Stimulated activated CD4-positive, alpha-beta T cell treated with anti-CD3 and anti-CD28 coated beads, Interleukin-4, amount 100 ng/mL, for 4 hours (primary cell): ENCODE measurements at places on chromosomes 4 and X.

DNA sequence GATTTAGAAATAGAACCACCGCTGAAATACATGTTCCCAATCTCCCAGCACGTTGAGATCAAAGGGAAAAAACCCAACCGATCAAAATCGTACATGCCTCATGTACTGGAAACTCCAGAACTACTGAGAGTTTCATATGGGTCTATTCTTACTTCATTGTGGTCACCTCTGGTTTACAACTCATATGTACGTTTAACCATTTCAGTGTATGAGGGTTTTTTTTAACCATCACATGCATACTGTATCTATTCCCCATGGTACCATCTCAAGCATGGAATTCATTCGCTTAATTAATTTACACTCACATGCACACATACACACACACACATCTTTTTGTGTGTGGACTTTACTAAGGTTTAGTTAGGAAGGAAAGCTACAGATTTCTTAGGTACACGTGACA, 46.0 kb upstream of the CLNK start:
- DNase-seq = no peak

DNA sequence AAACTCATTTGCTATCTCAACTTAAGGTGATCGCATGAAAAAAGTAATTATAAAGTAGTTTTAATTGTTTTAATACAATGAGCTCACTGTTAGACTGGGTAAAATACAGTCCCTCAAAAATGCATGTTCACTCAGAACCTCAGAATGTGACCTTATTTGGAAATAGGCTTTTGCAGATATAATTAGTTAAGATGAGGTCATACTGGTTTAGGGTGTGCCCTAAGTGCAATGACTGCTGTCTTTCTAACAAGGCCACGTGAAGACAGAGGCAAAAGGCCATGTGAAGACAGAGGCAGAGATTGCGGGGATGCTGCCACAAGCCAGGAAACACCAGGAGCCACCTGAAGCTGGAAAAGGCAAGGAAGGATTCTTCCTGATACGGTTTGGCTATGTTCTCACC, 262.1 kb downstream of the NKX6-1 start:
- no peak for DNase-seq

GRCh38 chr4:100357542-100357941, 160.3 kb downstream of the EMCN start:
- DNase-seq = no peak

GRCh38 chrX:38379088-38379487, 26.7 kb downstream of the OTC start:
- no peak for DNase-seq

DNA sequence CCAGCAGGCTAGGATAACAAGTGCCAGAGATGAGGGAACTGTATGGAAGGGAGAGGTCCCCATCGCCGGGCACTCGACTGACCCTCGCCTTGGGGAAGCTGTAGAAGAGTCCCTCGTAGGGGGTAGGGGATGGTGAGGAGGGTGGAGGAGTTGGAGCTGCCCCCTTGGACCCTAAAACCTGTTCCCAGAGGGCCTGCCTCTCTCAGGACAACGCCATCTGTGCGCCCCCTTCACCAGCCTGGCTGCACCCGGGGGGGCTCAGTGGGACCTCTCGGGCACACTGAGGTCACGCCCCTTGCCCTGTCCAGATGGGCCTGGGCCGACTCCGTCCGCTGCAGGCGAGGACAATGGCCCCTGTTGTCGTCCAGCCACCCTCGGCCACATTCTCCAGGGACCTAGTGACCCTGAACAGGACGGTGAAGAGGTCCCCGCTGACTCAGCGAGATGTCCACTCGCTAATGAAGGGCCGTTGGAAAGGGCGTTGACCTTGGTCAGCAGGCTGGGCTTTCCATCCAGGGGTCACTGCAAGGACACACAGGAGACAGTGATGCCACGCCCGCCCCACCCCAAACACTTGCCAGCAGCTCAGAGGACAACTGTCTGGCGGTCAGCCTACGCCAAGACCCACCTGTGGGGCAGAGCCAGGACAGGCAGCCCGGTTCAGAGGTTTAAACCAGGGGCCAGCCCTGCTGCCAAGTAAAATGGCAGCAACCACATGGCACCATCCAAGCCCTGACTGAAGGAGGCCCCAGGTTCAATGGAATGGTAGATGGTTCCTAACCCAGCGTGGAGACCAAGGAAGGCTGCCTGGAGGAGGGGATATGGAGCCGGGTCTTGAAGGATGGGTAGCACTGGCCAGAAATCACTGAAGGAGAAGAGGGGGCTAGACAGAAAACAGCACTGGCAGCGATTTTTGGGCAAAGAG, 51.2 kb downstream of the HMX1 start:
- no peak for DNase-seq

- no peak for DNase-seq
These were observed 116.9 kb downstream of the RASL11B start for GRCh38 chr4:52979020-52979419.

DNA sequence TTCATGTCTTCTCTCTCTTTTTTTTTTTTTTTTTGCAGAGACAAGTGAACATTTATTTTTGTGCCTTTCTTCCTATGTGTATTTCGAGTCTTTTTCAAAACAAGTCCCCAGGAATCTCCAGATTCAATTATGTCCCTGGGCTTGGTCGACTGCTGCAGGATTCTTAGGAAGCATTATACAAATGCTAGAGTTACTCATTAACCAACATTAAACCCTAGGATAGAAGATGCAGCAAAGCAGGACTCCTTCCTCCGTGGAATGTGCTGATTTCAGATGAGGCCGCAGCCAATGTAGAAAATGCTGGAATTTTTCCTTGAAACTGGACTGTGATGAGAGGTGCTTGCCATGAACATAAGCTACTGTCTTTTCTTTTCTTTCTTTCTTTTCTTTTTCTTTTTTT, 3.4 kb downstream of the ZNF81 start:
- no peak for DNase-seq

DNA sequence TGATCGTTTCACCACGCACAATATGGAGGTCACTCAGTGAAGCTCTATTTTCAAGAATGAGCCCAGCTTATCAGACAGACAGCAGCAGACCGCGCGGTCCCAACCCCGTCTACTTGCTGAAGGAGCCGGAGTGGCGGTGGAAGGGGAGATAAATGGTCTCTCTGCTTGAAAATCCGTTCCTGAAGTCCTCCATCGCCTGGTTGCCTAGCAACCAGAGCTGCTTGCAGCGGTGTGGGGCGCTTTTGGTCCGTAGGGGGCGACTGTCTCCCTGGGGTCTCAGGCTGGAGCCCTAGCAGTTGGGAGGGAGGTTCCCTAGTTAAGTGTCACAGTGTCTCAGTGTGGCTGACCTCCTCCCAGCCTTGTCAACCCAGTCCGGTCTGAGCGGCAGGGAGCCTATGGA, 8.3 kb upstream of the DLG3 start:
- no peak for DNase-seq

GRCh38 chrX:123830309-123830708, 29.5 kb upstream of the XIAP start:
- no peak for DNase-seq

- no peak for DNase-seq
These were observed 168.0 kb downstream of the GALNTL6 start for GRCh38 chr4:171981185-171981584.

DNA sequence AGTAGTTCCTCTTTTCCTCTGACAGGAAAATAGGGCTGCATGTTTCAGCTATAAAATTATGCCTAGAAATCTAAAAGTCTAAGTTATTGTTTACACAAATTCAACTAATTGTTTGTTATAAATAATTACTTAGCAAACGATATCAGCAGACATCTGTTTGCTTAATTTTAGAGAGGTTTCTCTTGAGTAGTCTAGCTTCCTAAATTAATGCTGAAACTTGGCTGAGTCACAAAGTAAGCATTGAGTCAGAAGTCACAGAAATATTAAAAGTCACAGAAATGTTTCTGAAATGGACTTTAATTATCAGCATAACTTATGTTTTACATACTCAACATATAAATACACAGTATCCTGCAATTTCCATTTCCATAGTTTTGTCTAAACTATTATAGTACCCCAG, 1044.0 kb downstream of the CCSER1 start:
- no peak for DNase-seq

DNA sequence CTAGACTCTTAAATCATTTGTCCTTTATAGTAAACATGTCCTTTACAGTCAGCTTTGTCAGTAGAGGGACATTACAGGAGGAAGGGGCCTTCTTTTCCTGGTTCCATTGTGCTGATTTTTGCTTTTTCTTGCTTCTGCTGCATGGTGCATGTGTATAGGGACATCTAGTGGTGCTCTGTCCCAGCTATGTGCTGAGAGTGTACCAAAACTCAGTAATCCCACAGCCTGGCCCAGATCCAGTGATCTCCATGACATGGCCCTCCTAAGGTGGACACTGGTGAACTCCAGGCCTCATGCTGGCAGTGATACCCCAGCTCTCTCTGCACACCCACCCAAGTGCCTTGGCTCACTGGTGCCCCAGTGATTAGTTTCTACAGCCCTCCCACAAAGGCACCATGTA, 45.2 kb downstream of the MAGEB17 start:
- DNase-seq = no peak

- DNase-seq = no peak
These were observed 63.2 kb downstream of the PHEX start for GRCh38 chrX:22095286-22095685.

DNA sequence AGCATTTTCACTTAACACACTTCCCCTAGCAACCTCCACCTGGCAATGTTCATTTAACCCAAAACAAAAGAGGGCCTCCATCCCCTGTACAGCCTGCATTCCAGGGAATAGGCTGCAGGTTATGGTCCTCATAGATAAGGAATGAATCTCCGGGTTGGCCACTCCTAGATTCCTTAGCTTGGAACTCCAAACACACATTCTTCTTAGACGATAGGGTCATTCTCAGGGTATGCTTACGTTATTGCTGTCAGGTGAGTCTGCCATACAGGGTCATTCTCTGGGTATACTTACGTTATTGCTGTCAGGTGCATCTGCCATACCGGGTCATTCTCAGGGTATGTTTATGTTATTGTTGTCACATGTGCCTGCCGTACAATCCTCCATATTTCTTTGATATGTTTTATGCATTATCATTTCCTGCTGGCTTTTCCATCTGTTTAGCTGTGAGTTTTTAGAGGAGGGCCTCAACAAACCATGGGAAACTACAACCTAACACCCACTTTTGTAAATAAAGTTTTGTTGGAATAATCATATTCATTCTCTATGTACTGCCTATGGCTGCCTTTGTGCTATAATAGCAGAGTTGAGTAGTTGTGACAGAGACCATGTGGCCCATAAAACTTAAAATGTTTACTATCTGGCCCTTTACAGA, 8.2 kb upstream of the AFF1 start:
- no peak for DNase-seq

DNA sequence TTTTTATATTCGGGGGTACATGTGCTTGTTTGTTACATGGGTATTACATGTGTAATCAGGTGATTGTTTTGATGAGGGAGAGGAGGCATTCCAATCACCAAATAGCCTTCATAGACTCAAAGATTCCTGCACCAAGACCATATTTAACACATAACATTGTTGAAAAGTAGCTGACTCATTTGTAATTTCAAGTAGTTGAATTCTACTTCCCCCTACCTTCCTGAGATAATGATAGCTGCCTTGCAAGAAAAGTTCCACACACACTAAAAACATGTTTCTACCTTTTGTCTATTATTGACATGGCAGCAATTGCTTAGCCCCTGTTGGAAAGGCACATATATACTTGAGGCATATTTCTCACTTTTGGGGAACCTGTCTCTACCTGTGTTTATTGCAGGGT, 16.1 kb downstream of the PGAM4 start:
- no peak for DNase-seq

DNA sequence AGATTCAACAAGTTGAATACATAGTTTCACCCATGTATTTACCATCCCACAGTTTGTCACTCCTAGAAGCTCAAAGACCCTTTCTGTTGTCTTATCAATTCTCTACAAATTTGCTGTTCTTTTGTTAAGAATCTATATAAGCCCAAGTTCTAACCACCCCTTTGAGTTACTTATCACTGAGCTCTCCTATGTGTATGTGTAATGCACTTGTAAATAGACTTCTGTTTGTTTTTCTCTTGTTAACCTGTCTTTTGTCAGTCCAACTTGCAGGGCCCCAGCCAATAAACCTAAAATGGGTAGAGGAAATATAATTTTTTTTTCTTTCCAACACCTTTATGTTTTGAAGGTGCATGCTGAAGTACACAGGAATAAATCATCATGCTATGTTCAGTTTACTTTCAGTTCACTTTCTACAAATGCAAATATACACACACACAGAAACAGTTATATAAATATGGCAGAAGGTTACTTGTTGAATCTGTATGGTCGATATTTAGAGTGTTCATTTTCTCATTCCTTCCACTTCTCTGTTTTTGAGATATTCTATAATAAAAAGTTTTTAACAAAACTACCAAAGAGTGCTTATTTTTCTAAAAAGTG, 22.3 kb upstream of the CLOCK start:
- DNase-seq = no peak

- peak; percentile 34 for DNase-seq
These were observed 47.2 kb upstream of the LAS1L start for GRCh38 chrX:65581661-65582339.

- DNase-seq = no peak
These were observed 119.0 kb upstream of the MYOZ2 start for GRCh38 chr4:119016636-119017035.

- no peak for DNase-seq
These were observed 827 bp downstream of the PORCN start for GRCh38 chrX:48509619-48510018.

DNA sequence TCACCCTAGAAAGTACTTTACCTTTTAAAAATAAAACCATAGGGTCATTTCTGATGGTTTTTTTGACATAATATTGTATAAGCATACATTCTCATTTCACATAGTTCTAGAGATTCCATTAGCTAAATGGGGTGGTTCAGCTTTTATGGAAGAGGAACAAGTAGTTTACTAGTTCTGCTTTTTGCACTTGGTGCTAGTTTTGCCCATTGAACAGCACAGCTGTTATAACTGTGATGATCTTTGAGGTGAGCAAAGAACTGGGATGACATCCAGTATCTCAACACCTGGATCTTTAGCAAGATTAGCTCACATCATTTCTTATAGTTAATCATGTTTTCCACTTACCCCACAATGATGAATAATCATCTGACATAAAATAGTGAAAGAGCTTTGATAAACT, 40.9 kb downstream of the MOB1B start:
- DNase-seq = no peak

- DNase-seq = no peak
These were observed 22.2 kb downstream of the RBPJ start for GRCh38 chr4:26343038-26343398.

DNA sequence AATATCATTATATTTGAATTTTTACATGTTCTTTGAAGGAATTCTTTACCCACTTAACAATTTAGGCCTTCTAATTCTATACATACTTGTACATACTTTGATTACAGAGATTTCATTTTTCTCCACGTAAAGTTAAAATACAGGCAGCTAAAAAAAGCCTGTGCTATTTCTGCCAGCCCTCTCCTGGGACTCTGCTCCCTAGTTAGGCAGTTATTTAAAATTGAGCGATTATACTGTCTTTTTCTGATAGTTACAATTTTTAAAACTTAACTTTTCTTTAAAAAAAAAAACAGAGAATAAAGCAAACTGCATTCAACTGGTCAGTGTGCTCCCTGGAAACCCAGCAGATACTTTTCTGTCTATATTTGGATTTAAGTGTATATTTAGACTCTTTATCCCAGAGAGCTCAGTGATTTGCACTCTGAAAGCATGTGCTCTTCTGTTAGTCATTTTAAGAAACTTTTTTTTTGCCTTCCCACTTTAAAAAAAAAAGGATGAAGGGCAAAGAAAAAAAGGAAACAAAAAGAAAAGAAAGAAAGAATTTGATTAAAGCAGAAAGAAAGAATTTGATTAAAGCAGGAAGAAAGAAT, 18.1 kb upstream of the FAM241A start:
- DNase-seq = no peak
